Activated naive CD4-positive, alpha-beta T cell treated with Interleukin-2 at 50 U/mL for 16 hours (primary cell): ENCODE measurements at places on chromosomes 16 and 17.

DNA sequence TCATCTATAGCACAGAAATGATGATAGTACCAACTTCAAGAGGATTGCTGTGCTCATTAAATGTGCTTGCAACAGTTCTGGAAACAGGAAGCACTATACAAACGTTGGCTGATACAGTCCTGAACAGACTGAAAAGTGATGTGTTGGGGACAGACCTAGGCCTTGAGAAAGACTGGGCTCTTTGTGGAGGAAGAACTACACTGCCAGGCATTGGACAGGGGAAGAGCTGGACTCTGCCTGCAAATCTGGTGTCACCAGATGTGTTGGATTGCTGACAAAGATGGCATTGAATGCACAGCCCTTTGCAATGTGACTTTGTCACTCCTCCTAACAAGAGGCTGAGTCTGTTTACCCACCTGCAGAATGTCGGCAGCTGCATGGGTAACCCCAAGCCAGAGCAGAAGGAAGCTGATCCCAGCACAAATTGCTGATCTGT is 12.4 kb upstream of the ST6GALNAC2 start:
- no peak for DNase-seq

DNA sequence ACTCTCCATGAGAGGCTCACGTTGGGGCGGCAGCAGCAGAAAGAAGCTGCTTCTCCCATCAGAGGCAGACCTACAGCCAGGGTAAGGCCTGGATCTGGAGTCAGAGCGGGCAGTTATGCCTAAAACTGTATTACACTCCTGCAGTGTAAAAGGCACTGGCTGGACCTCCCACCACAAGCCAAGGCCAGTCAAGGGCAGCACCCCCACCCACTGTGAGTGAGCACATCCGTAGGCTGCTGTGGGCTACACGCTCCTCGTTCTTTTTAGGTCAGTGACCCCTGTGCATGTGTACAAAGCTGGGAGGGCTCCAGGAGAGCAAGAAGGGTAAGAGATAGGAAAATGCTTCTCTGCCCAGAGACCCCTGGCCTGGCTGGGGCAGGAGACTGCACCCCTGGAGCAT is 20.7 kb downstream of the DCAKD start:
- no peak for DNase-seq

DNA sequence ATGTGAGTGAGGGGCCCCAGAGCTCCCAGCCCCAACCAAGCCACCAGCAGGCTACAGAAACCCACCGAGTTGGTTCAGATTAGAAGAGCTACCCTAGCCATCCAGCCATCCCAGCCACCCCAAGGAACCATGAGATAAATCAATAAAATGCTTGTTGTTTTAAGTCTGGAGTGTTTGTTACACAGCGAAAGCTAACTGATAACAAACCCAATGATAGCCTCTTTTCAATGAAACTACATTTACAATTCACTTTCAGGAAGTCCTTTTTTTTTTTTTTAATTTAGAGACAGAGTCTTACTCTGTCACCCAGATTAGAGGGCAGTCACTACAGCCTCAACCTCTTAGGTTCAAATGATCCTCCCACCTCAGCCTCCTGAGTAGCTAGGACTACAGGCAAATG is 215.0 kb upstream of the ZFHX3 start:
- DNase-seq: no peak

DNA sequence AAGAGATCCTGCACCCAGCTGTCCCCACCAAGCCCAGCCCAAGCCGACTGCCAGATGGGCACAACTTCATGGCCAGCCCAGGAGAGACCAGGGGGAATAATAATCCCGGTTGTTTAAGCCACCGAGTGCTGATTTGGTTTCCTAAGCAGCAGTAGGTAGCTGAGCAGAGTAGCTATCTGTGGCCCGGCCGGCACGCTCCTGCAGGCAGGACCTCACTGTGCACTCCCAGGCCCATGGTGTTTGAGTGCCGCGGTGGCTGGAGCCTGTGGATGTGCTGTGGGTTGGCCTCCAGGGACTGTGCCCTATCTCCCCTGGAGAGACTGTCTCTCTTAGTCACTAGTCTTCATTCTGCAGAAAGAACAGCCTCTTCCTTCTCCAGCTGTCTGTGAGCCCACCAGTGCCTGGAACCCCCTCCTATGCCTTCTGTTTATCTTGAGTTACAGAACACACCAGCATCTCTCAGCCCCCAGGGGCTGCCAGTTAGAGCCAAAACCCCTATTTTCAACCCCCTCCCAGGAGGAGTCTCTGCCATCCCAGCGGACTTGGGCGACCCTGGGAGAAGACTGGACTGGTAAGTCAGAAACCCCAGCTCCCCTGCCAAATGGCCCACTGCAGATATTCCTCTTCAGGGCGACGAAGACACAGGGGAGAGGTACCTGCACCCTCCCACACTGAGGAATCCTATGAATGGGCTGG is 152.0 kb downstream of the SDK2 start:
- no peak for DNase-seq

- no peak for DNase-seq
Observed at GRCh38 chr17:69719474-69720048, 305.1 kb downstream of the MAP2K6 start.

DNA sequence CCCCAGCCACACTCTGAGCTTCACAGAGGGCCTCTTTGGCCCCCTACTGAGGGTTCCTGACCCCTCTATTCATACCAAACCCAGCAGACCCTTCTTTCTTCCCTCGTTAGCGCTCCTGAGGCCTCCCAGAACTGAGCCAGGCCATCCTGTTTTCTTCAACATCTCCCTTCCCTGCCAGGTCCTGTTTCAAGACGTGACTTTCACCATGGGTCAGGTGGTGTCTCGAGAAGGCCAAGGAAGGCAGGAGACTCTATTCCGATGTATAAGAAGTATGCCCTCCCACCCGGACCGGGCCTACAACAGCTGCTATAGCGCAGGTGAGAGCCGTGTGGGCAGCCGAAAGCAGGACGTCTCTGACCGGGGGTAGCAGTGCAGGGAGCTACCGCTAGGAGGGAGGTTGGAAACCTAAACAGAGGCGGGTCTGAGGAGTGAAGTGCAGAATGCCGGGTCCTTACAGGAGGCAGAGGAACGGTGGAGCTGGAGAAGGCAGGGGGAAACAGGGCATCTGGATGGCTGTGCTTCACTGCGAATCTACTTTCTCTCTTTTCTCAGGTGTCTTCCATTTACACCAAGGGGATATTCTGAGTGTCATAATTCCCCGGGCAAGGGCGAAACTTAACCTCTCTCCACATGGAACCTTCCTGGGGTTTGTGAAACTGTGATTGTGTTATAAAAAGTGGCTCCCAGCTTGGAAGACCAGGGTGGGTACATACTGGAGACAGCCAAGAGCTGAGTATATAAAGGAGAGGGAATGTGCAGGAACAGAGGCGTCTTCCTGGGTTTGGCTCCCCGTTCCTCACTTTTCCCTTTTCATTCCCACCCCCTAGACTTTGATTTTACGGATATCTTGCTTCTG is 1.3 kb upstream of the SENP3 start:
- peak; percentile 70 for DNase-seq

DNA sequence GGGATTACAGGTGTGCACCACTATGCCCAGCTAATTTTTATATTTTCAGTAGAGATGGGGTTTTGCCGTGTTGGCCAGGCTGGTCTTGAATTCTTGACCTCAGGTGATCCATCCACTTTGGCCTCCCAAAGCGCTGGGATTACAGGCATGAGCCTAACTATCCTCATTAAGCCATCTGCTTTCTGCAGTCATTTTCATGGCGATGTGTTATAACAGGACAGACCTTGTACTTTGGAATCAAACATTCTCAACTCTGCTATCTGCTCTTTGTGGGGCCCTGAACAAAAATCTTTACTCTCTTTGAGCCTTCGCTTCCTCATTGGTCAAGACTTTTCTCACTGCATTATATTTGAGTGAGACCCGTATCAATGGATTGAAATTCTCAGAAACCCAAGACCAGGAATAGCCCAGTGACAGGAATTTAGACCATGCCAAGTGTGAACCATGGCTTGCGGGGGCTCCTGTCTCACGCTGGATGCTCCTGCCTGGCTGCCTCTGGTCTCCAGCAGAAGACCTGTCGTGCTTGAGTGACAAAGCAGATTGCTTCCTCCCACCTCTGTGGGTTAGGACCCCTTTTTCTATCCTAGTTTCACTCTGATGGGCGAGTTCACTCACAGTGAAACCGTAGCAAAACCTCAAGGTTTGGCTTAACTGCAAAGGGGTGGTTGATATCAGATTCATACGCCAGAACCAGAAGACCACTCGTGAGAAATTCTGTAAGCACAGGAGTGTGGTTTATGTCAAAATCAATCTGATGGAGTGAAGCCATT is 519.1 kb downstream of the MAF start:
- DNase-seq: peak; percentile 13

DNA sequence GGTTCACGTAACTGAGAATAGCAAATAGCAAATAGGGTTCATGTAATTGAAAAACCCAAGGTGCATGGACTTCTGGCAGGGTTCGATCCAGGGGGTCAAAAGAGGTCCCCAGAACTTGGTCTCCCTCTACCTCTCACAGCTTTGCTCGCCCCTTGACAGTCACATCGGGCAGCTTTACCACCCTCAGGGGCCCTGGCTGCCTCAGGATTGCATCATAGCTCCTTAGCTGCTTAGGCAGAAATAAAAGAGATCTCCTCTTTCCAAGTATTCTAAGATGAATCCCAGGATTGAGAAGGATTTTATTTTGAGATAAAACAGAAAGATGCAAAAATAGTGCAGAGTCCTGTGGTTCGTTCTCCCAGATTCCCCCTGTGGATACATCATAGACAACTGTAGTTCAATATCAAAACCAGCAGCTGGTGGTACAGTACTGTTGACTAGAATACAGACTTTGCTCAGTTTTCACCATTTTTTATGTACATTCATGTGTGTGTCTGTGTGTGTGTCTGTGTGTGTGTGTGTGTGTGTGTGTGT is 12.8 kb downstream of the ADGRG3 start:
- no peak for DNase-seq

DNA sequence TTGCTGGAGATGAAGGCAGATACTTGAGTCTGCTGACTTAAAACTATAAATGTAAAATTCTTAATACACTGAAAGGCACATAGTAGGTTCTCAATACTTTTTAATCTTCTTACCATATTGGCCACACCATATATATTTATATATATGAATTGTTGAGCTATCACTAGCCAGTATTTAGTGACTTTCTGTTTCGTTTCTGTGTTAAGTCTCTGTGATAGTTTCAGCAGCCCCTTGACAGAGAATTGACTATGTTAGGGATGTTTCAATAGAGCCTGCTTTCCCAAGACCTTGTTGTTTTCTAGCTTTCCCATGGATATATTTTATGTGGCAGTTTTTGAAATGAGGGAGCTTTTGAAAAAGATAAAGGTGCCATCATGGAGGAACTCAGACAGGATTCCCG is 206.5 kb upstream of the GOT2 start:
- no peak for DNase-seq

- no peak for DNase-seq
Observed at GRCh38 chr16:17972460-17972943, 364.0 kb downstream of the NPIPA8 start.

- DNase-seq: no peak
Observed at GRCh38 chr17:3804503-3804931, 3.5 kb upstream of the ITGAE start.

GRCh38 chr16:56279132-56279531 is 87.8 kb downstream of the GNAO1 start:
- DNase-seq: peak; percentile 65

GRCh38 chr16:66576296-66576695 is 3.0 kb upstream of the CMTM2 start:
- DNase-seq: no peak

GRCh38 chr17:66602659-66603384 is 232.1 kb upstream of the CACNG5 start:
- no peak for DNase-seq

DNA sequence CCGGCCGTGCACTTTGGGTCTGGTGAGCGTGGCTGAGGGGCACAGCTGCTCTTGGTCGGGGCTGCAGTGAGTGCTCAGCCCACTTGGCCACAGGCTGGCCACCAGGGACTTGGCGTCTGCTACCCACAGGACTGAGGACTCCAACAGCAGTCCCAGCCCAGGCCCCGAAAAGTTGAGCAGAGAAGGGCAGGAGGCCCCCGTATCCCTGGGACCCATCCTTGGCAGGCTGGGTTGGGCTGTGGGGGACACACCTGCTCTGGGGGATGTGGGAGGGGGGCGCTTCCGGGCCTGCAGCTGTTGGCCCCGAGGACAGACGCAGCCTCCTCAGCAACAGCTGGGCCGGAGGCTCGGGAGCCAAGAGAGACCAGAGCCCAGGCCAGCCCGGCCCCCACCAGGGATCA is 19.4 kb upstream of the SSTR5 start:
- no peak for DNase-seq

DNA sequence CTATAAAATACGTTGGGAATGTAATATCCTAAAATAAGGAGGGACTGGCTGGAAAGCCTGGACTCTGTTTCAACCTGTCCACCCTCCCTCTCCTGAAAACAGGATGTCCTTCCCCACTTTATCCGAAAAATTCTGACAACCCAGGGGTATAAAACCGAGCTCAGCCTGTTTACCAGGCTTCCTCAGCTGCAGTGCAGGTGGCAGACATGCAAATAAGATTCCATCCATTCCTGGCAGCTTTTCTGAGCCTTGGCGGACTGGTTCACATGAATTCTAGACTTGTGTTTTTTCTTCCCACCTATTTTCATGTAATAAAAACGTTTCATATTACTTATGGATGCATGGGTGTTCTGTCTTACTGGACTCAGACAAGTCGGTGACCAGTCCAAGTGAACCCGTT is 479.3 kb downstream of the KCNJ18 start:
- no peak for DNase-seq

DNA sequence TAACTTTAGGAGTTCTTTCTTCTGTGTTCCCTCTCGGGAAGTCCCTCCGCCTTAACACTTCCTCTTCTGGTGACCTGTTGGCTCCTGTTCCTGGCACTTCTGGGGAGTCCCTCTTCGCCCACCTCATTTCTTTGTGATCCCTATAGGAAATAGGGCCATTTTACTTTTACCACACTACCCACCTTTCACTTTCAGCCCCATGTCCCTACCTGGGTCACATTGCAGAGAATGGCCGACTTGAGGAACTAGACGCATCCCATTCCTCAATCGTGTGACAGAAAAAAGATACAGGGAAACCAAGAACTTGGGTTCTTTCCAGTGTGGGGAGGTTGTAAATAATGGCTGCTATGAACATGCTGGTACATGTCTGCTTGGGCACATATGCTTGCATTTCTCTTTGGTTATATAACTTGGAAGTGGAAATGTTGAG is 6.6 kb downstream of the IL21R start:
- DNase-seq: no peak

GRCh38 chr17:61709567-61709966 is 118.5 kb upstream of the NACA2 start:
- no peak for DNase-seq

GRCh38 chr16:65634291-65634690 is 512.4 kb upstream of the CDH11 start:
- no peak for DNase-seq
